ENCODE measurements at places on chromosomes 16 and 17.

- no peak for DNase-seq
These were observed 19.3 kb downstream of the CD2BP2 start for GRCh38 chr16:30335598-30336474.

DNA sequence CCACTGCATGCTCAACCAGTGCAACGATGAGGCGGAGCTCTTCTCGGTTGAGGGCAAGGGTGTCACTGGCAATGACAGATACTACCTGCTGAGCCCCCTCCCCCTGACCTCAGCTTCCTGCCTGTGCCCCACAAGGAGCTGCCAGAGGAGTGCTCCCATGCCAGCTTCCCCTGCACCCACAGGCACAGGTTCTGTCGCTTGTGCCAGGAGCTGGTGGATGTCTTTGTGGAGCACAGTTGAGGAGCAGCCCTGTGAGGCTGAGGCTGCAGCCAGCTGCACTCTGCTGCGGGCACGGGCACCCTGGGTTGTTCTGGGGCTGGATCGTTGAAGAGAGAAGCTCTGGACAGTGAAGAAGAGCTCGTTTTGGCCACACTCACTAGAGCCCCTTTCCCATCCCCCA, 165.3 kb upstream of the ZNF267 start:
- DNase-seq: no peak

DNA sequence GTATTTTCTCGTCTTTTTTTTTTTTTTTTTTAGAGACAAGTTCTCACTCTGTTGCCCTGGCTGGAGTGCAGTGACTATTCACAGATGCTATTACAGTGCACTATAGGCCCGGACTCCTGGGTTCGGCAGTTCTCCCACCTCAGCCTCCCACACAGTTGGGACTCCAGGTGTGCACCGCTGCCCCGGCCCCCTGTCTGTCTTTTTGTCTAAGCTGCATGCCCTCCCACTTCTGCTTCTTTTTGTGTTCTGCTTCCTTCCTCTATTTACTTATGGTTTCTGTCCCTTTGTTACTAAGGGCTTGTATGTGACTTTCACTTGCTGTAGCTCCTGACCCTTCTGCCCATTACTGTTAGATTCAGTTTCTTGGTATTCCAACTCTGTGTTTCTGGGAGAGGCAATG, 20.5 kb downstream of the SLC7A6 start:
- no peak for DNase-seq

DNA sequence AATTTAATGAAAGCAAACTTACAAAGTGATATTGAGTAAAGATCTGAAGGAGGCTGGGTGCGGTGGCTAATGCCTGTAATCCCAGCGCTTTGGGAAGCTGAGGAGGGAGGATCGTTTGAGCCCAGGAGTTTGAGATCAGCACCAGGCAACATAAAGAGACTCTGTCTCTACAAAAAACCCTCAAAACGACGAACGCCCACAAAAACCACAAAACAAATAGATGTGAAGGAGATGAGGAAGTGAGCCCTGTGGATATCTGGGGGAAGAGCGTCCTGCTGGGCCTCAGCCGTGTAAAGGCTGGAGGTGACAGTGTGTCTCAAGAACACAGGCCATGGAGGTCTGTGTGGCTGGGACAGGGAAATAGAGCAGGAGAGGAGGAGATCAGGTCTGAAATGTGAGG, 68.8 kb downstream of the ITFG1 start:
- no peak for DNase-seq

GRCh38 chr17:60577147-60577915, 22.7 kb upstream of the PPM1D start:
- DNase-seq: no peak

GRCh38 chr17:28142305-28142704, 99.8 kb downstream of the NLK start:
- DNase-seq: no peak

- DNase-seq: no peak
These were observed 23.4 kb upstream of the MYO15B start for GRCh38 chr17:75564195-75564594.

- DNase-seq: no peak
These were observed 161.3 kb upstream of the GSE1 start for GRCh38 chr16:85451641-85452363.

- no peak for DNase-seq
These were observed 171.8 kb upstream of the FOXF1 start for GRCh38 chr16:86338403-86339115.

- no peak for DNase-seq
These were observed 3.6 kb upstream of the KDM8 start for GRCh38 chr16:27199736-27200135.

GRCh38 chr16:56421976-56422669, 3.2 kb downstream of the AMFR start:
- no peak for DNase-seq

DNA sequence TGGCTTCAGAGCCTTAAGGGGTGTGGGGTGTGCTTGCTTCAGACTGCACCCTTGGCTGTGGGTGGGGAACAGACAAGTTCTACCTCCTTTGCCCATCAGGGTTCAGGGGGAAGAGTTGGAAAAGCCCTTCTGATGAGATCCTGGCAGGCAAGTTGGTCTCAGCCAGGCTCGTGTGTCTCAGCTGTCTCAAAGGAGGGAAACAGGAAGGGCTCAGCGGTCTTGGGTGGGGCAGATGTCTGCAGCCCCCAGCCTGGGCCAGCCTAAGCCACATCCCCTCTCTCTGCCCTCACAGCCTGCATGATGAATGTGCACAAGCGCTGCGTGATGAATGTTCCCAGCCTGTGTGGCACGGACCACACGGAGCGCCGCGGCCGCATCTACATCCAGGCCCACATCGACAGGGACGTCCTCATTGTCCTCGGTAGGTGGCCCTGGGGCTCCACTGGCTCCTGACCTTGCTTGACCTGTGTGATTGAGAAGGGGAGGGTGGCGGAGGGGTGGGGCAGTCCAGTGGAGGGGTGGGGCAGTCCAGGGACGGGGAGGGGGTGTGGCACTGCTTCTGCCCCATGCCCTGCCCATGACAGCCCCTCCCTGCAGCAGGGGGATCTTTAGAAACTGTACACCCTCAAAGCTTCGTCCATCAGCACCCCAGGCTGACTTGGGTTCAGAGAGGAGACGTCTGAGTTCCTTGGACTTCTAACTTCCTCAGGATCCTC, 199.5 kb downstream of the PRKCB start:
- no peak for DNase-seq

- no peak for DNase-seq
These were observed 10.9 kb upstream of the KRT24 start for GRCh38 chr17:40714473-40714872.

GRCh38 chr16:57185446-57185944, 344 bp downstream of the PSME3IP1 start:
- peak; percentile 21 for DNase-seq

DNA sequence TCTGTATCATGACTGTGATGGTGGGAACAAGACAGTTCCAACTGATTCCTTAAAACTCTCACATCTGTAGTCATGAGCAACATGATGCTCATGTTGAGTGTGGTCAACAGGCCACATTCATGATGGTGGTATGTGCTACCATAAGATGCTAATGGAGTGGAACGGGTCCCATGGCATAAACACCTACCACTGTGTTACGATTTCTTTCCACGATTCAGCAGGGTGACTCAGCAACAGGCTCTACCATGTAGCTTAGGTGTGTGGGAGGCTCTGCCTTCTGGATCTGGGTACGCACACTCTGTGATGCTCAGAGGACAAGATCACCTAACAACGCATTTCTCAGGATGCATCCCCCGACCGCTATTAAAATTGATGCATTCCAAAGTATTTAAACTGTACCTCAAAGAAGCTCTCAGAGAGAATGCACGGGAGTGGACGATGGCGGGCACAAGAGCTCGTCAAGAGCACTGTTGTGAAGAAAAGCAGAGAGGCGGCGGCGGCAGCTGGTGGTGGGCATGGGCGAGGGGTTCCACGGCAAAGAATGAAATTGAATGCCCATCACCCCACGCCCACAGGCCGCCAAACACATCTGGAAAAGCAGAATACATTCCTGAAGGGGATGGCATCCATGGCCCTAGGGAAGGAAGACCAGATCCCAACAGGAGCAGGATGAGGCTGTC, 133.3 kb downstream of the ZNF778 start:
- DNase-seq: peak; percentile 68

DNA sequence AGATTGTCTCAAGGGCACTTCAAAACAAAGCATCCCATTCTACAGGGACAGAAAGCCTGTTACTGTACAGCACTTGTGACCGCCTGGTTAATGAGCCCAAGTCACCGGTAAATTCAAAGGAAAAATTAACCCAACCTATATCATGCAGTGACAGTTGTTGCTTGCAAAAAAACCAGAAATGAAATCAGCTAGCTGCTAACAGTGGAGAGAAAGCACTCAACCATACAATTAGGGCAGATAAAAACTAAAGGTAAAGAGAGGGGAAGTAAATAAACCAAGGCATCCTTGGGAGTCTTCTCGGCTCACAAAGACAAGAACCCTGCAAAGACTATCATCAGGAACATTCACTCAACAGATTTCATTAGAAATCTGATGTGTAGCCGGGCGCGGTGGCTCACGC, 5.9 kb downstream of the RETREG3 start:
- no peak for DNase-seq

DNA sequence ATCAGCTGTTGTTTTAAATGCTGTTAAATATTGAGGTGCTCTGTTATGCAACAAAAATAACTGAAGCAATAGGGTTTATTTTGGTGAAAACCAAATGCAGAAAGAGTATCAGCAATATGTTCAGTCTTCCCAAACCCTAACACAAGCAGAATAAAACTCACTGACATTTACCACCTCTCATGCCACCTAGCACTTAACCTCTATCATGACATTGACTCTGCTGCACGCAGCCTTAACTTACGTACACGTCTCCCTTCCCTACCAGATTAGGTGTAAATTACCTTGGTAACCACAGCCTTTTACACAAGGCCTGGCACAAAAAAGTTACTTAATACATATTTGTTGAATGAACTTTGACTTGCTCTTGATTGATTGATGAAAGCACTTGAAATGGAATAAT, 9.9 kb upstream of the AKAP1 start:
- DNase-seq: no peak

DNA sequence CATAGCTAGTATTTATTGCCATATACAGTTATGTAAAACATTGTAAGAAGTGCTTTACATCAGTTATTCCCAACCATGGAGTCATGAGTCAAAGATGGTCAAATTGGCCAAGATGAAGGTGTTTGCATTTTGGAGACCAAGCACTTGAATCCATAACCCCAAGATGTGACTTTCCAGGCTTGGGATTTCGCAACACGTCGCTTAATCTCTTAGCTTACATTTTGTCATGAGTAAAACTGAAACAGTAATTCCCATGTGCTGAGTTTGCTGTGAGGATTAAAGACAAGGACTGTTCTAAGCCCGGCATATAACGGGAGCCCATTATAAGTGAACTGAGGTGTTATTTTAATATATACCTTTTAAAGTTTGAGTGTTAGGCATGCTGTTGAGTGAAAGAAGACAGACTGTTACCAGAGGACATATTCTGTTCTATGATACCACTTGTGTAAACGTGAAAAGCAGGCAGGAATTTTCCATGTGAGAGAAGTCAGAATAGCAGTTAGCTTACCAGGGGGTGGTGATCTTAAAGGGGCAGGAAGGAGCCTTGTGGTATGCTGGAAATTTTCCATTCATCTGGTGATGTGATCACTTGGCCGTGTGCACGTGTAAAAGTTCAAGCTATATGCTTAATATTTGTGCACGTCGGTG, 484.9 kb downstream of the WWOX start:
- no peak for DNase-seq

DNA sequence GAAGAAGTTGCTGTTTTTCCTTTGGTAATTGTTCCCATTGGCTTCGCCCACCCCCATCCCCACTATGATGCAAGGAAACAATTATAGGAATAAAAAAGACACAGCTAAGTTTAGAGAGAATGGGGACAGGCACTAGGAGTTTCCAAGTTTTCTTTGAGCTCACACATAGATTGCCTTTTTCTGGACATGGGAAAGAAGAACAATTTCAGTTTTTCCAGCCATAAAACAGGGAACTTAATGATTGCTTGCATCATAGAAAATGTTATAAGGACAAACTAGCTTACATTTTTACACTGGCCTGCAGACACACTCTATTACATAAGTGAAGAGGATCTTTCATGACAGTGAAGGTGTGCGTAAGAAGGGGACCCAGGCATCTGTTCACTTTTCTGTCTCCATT, 142.3 kb upstream of the ZFHX3 start:
- no peak for DNase-seq

DNA sequence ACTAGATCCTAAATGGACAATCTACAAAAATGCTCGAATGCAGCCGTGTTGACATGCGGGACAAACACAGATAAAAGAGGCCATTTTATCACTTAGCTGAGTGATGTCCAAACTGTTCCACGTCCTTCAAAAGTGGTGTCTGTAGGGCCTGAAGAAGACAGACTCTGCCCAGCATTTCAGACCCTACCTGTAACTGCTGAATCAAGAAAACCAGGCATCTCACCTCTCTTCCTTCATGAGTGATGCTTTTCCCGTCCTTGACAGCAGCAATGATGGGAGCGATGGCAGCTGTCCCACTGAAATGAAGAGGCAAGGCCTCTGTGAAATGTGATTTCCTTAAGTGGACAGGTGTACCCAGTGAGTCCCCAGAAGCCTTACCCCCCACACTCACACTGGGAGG, 12.3 kb downstream of the ELAC2 start:
- no peak for DNase-seq

DNA sequence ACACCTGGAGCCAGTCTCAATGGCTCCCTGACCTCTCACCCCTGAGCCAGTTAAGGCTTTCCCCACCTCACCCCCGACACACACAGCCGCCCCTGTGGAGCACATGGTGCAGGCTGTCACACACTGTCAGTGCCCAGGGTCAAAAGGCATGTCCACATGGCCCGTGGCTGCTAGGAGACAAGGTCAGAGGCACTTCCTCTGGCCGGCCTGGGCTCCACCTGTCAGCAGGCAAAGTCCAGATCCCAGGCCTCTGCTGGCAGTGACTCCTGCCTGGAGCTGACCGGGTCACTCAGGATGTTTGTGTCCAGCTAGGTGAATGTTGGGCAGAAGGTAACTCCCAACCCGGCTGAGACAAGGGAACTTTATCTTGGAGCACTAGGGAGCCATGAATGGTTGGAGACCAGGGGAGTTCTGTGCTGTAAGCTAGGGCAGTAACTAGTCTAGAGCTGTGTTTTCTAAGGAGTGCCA, 6.0 kb downstream of the SREBF1 start:
- no peak for DNase-seq

GRCh38 chr16:60608971-60609370, 1427.3 kb downstream of the CDH8 start:
- DNase-seq: no peak

- no peak for DNase-seq
These were observed 3.0 kb downstream of the PDZD9 start for GRCh38 chr16:21997697-21998480.
